Dermis microvascular lymphatic vessel endothelial cell (primary cell): ENCODE measurements at places on chromosomes 1 and 21.
A peak's percentile ranks its signal among the peaks of the same experiment; 100 is the strongest.

DNA sequence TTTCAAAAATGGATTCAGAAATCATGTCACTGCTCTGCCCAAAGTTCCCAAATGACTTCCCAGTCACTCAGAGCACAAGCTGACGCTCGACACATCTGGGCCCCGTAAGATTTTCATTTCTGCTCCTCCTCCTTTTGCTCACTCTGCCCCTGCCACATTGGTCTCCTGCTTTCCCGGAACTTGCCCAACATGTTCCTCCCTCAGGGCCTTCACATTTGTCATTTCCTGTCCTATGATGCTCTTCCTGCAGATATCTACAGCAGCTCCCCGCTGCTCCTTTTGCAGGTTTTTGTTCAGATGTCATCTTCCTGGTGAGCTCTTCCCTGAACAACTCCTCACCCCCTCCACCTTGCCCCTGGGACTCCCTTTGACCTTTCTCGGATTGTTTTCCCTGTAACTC lies 58.5 kb upstream of the IVNS1ABP start:
- DNase-seq, result peak; percentile 70

GRCh38 chr21:42580076-42580792 lies 66.6 kb downstream of the SLC37A1 start:
- no peak for DNase-seq

GRCh38 chr1:167249702-167250101 lies 29.0 kb downstream of the POU2F1 start:
- no peak for DNase-seq

DNA sequence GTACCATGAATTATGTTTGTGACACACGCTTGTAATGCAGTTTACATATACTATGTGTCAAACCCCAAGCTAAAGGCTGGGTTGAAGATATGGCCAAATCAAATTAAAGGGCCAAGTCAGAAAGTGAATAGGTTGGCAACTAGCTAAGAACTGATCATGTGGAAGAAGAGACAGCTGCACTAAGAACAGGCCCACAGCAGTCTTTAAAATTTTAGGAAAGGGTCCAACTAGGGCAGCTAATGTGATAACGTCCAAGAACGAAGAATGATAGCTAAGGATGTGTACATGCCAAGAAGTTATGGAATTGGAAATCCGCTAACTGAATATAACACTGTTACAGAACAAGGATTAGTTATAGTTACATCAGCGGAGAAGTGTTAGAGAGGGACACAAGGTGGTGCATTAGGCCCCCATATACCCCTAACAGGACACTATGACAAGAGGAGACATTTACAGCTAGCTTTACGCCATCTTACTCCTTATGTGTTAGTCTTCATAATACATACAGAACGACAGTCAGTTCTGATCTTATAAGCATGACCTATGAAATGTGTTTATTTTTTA lies 6.5 kb upstream of the RNF2 start:
- DNase-seq, result no peak

- peak; percentile 26 for DNase-seq
Measured at GRCh38 chr1:210233216-210233494, 559 bp downstream of the SERTAD4 start.

DNA sequence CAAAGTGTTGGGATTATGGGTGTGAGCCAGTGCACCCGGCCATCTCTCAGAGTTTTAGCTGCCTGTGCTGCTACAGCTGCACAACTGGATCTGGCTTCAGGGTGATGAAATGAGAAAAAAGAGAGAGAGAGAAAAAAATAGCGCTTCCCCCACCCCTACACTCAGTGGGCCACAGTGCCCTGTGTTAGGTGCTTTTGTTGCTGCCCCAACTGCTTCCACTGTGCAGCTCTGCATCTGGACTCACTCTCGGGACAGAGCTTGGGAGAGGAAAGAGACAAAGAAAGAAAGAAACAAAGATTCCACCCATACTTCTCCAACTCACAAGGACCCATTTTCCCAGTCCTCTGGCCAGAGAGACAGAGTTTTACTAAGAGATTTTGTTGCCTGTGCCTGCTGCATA lies 50.4 kb downstream of the INAVA start:
- no peak for DNase-seq

DNA sequence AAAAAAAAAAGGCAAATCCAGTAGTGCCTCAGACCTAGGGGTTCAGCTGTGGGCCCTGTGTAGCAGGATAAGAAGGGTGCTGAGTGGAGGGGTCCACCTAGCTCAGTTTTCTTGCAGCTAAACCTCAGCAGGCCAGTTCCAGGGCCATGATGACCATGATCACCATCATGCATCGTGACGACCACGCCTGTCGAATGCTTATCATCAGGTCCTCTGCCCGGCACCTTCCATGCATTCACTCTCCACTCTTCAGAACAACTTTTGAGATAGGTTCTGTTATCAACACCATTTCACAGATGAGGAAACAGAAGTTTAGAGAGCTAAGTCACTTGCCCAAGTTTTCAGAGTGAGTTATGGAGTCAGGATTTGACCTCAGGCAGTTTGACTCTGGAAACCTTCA lies 54.9 kb downstream of the ACBD3 start:
- no peak for DNase-seq

- no peak for DNase-seq
Measured at GRCh38 chr1:24888971-24889676, 41.0 kb downstream of the RUNX3 start.

DNA sequence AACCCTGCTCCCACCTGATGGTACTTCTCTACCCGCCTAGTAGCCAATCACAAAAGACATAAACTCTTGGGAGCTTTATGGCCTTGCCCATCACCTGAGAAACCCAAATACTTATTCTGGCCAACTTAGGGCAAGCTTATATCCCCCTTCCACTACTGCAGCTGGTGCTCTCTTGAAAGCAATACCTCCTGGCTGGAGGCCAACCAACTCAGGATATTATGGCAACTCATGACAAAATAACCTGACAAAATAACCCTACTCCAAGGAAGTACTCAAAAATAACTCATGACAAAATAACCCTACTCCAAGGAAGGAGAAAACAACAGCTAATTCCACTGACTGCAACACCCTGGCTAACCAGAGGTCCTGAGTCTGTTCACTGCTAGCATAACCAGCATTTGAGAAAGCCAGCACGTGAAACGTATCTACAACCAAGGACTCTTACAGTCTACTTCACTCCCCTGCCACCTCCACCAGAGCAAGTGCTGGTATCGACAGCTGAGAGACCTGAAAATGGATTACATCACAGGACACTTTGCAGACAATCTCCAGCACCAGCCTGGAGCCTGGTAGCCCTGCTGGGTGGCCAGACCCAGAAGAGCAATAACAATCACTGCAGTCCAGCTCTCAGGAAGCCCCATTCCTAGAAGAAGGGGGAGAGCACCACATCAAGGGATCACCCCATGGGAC lies 179.9 kb downstream of the COL24A1 start:
- DNase-seq, result no peak

DNA sequence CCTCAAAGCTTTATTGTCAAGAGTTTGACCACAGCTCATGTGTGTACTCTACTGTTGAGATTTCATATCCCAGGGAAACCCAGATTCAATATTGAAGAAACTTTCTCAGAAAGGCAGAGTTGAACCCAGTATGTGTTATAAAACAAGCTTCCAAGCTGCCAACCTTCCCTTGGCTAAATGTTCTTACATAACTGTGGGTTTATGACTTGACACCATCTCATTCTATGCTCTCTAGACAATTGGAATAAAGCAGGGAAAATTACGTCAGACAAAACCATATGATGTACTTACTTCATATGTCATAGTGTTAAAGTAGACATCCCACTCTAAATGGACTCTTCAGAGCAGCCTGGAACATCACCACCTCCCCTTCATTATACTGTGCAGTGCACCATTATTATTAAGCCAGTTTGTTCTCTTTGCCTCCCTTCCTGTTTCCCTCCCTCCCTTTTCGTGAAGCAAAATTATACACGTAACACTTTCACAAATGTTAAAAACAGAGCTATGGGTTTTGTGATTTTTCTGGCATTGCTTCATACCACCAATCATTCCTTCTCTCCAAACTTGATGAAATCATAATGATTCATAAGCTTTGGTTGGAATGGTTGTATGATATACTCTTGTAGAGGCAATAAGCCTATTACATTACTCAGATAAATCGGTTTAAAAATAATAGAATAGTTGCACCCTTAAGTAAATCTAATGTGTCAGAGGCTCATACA lies 507.2 kb downstream of the LTN1 start:
- no peak for DNase-seq

DNA sequence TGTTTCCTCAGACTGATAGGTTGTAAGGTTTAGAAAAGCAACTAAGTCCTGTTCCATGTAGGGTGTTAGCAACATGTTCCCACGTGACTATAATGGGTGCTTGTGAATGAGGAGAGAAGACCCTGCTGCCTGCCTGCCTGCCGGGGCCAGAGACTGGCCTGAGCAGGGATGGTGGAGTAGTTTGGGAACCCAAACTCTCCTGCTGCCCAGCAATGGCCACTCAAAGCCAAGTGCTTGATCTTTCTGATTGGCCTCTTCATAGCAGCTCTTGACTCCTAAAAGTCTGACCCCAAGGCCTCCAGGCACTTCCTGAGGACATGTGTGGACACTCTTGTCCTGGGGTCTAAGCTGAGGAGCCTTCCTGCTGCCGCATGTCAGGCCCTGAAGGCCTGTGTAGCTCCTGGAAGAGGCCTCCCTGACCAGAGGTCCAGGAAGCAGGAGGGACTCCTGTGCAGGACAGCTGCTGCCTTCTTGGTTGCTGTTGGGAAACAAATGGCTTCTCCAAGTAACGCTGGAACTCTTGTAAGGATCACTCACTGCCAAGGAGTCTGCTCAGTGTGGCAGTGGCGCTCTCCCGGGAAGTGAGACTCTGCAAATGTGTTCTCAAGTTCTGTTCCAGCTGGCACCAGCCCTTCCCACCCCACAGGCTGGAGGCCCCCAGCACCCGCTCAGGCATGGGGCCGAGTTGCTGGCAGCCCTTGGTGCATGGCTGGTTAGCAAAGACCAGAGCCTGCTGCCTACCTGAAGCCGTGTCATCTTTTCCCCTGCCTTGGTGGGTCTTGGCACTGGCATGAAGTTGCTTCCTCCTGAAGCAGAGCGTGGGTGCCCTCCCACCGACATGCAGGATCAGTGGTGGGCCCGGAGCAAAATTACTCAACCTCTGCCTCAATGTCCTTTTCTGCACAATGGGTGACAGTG lies 35.5 kb downstream of the MAN1C1 start:
- DNase-seq, result no peak

DNA sequence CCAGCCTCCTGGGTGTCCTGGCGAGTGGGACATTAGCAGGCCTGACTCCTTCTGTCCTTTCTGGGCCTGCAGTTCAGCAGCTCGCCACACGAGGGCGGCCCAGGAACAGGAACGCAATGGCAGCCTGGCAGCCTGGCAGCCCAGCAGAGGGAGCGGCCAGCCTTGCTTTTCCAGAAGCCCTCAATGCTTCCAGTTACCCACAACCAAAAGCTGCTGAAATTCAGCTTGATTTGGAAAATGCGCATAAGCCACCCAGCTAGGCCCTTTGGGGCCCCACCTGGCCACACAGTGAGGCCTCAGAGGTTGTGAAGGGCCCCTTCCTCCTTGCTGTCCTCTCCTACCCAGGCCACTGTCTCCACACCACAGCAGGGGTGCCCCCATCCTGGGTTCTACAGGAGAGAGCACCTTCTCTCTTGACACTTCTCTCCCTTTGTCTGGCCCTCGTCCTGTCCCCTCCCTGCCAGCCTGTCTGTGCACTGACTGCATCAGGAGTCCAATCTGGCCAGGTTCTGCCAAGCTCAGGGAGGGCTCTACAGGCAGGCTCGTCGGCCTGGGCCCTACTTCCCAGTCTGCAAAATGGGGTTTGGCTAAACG lies 103.4 kb upstream of the VAMP3 start:
- peak; percentile 54 for DNase-seq

- no peak for DNase-seq
Measured at GRCh38 chr1:44803312-44804095, 3.3 kb downstream of the PLK3 start.

- DNase-seq, result no peak
Measured at GRCh38 chr1:68820151-68820550, 323.3 kb upstream of the DEPDC1 start.

GRCh38 chr1:205228093-205228521 lies 361 bp downstream of the TMCC2 start:
- no peak for DNase-seq

- peak; percentile 64 for DNase-seq
Measured at GRCh38 chr1:213274140-213274539, 223.1 kb downstream of the RPS6KC1 start.

- no peak for DNase-seq
Measured at GRCh38 chr1:247536340-247536739, at the start of gene OR2C3. TSS of gene OR2C3 (minus strand) at chr1:247536440. CDS start at chr1:247532511, 3,929 bp downstream.

GRCh38 chr21:33267250-33267649 lies 1.1 kb downstream of the IL10RB start:
- no peak for DNase-seq

DNA sequence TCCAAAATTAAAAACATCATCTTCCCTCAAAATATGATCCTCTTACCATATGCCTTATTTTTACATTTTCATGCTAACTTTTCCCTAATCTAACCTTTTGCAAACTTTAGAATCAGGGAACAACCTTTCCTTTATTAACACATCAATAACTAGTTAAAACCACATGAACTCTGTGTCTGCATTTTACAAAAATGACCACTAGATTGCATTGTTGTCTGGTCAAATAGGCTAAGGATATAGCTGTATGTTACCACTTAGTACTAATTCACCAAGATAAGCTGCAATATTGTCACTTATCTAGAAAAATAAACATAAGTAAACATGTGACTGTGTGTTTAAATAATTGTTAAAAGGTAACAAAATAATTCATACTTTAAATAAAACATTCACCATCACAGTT lies 82.3 kb downstream of the DENND1B start:
- peak; percentile 4 for DNase-seq

- peak; percentile 73 for DNase-seq
Measured at GRCh38 chr1:161772397-161772796, 6.3 kb downstream of the ATF6 start.

DNA sequence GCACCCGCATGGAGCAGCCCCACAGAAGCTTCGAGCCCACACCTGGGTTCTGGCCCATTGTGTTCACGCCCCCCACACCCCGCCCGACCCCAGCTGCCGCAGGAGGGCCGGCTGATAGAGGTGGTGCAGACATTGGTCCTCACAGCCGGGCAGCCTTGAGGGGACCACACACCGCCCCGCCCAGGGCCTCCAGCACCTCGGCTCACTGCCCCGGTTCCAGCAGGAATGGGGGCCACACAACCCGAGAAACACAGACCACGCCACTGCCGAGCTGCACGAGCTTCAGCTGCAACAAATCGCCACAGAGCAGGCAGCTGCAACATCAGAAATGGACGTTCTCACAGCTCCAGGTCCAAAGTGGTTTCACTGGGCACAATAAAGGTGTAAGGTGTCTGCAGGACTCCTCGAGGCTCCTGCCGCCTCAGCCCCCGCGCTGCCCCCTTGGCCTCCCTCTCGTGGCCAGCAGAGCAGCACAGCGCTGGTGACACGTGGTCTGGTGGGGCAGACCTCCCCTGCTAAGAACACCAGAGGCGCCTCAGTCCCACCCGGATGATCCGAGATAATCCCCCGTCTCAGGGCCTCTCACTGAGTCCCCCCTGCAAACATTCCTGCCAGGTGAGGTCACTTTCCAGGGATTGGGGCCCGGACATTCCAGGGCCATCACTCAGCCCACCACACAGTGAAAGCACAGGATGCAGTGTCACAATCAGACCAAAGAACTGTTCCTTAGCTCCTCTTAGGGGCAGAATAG lies 62.3 kb upstream of the ADARB1 start:
- peak; percentile 60 for DNase-seq

GRCh38 chr1:44672254-44672955 lies 1.9 kb downstream of the TMEM53 start:
- peak; percentile 78 for DNase-seq

GRCh38 chr1:39933956-39934941 lies 20.7 kb upstream of the MFSD2A start:
- no peak for DNase-seq

GRCh38 chr1:25854554-25854953 lies 4.7 kb downstream of the AUNIP start:
- DNase-seq, result no peak

- DNase-seq, result no peak
Measured at GRCh38 chr1:233060461-233060994, 110.1 kb downstream of the NTPCR start.
